ENCODE measurements at places on chromosomes 5 and 9.

- no peak for DNase-seq
Observed at GRCh38 chr5:56319526-56320181, 86.5 kb upstream of the ANKRD55 start.

DNA sequence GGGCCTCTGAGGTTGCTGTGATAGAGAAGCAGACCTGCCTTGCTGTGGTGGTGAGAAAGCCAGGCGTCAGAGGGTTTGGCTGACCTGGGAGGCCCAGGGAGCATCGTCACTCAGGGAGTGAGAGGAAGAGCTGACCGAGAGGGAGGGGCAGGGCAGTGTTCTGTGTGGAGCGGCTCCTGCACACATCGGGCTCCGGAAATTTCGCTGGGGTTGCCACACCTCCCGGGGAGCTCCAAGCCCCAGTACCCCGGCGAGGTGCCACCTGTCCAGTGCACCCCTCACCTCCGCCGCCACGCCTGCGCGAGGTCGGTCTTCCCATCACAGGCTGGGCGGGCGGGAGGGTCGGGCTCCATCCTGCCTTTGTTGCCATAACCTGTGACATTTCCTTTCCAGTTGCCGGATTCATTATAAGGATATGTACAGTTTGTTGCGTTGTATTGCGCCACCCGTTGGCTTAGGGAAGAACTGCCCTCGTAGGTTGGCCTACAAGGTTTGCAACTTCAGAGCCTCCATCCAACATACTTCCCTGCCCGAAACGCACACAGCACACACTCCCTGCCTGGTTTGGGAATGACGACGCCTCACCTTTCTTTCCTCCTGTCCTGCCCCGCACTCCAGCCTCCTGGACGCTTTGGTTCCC, 223.2 kb downstream of the CACNA1B start:
- DNase-seq, result no peak

GRCh38 chr5:12655675-12656074, 751.4 kb upstream of the CTNND2 start:
- no peak for DNase-seq

- no peak for DNase-seq
Observed at GRCh38 chr9:133535306-133535877, 888 bp downstream of the ADAMTSL2 start.

GRCh38 chr5:110383231-110383630, 343.2 kb downstream of the TMEM232 start:
- DNase-seq, result no peak

DNA sequence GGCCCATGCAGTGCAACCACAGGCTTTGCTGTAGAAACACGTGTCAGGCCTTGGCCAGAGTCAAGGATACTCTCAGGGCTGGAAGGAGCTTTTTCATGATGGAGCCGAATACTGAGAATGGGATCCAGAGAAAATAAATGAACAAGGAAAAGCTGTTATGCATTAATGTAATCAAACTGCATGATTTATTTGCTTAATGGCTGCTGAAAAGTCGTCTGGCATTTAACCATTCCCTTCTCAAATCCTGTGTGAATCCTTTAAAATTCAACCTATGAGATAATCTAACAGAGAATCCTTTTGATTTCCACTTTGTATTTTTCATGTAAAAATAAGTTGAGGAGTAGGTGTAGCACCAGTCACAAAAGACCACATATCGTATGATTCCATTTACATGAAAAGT, 24.1 kb upstream of the GNA14 start:
- no peak for DNase-seq
